ENCODE measurements at places on chromosomes 16 and 17.

DNA sequence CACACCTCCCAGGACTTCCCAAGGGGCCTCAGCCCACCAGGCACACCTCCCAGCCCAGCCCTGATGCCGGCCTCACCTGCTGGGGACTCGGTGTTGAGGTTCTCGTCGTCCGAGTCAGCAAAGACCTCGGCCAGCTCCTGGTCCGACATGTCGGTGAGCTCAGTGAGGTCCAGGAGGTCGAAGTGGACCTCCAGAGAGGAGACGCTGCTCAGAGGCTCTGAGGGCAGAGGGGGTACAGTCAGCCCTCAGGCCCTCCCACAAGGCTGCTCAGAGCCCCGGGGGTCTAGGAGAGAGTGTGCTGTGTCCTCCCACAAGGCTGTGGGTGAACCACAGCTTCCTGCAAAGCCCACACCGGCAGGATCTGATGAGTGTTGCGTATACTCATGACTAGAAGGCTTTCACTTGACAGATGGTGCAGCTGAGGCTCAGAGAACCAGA, 10.5 kb downstream of the DBNDD1 start:
- DNase-seq = peak; percentile 73

- no peak for DNase-seq
Measured at GRCh38 chr17:27783440-27784350, 16.6 kb downstream of the NOS2 start.

DNA sequence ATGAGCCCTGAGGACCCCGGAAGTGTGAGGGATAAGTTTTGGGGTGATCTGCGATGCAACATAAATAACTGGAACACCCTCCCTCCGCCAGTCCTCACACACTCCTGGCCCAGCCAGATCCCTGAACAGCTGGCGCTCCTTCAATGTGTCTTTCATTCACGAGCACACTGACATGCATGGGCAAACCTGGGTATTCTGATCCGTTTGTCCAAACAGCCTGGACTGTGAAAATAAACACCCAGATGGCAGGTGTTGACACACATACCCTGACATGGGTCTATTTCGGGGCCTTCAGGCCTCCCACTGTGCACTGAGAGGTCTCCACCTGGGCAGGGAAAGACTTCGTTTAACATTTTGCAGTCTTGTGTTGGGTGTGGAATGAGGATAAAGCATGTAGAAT, 3.0 kb upstream of the CPNE2 start:
- no peak for DNase-seq

GRCh38 chr16:54145881-54146280, 140.7 kb downstream of the IRX3 start:
- no peak for DNase-seq

GRCh38 chr17:27475070-27475673, 18.9 kb downstream of the KSR1 start:
- DNase-seq = peak; percentile 79

DNA sequence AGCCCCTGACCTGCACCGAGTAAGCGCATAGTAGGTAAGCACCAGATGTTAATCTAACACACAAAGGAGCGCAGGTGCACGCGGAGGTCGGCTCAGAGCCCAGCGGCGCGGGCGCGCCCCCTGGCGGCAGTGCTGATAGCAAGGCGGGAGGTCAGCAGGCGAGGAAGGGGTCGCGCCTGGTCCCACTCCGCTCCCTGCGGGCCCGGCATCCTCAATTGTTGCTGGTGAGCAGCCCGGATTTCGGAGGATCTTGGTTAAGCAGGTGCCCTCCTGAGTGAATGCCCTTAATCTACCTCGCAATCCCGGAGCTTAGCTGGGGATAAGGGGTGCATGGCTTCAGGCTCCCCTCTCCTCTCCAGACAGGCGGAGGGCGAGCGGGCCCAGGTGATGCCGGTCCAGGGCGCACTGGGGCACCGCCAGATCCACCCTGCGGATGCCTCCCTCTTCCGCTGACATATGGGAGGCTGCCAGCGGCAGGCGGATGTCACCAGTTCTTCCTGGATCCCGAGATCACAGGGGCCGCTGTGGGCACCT, 4.0 kb upstream of the WNT3 start:
- DNase-seq = peak; percentile 28

GRCh38 chr17:66353937-66354401, 51.6 kb downstream of the PRKCA start:
- DNase-seq = no peak

GRCh38 chr16:84279881-84280280, 14.8 kb upstream of the WFDC1 start:
- DNase-seq = no peak

- DNase-seq = no peak
Measured at GRCh38 chr17:60729854-60730253, 52.2 kb downstream of the BCAS3 start.

- no peak for DNase-seq
Measured at GRCh38 chr17:45227101-45227925, 5.6 kb downstream of the FMNL1 start.

DNA sequence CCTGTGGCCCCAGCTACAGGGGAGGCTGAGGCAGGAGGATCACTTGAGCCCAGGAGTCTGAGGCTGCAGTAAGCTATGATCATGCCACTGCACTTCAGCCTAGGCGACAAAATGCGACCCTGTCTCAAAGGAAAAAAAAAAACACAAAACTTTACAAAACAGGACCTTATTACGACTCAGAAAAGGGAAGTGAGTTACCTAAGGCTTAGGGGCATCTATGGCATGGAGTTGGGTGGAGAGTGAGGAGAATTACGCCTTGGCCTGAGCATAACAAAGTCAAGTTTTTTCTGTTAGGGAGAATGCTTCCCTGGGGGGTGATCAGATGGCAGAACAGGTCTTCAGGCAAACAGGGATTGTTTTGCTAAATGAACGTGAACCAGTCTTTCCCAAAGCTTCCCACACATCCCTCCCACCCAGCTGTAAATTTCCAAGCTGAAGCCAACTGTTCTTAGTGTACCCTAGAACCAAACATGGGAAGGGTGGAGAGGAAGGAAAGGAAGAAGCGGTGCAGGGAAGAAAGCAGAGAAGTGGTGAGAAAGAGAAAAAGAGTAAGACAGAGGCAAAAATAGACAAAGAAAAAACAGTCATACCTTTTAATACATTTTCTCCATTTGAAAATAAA, 24.6 kb upstream of the TNRC6C start:
- no peak for DNase-seq

GRCh38 chr17:75694536-75694935, 26.7 kb upstream of the ITGB4 start:
- DNase-seq = no peak

DNA sequence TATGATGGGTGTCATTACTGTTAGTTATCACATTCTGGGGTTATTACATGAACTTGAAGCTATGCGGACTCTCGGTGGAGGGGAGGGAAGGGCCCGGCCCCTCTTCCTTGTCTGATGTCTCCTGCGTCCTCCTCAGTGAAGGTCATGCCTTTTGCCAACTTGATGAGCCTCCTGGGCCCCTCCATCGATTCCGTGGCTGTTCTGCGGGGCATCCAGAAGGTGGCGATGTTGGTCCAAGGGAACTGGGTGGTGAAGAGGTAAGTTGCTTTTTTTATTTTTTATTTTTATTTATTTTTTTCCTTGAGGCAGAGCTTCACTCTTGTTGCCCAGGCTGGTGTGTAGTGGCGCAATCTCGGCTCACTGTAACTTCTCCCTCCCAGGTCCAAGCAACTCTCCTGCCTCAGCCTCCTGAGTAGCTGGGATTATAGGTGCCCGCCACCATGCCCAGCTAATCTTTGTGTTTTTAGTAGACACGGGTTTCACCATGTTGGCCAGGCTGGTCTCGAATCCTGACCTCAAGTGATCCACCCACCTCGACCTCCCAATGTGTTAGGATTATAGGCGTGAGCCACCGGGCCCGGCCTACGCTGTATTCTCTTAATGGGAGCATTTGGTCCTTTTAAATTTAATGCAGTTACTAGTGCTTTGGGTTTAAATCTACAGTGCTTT, 21.6 kb downstream of the POLR3E start:
- DNase-seq = peak; percentile 51

GRCh38 chr16:85210423-85211169, 98.3 kb upstream of the CIBAR2 start:
- no peak for DNase-seq

GRCh38 chr17:17391668-17392370, 85.0 kb upstream of the MED9 start:
- DNase-seq = peak; percentile 66

GRCh38 chr17:63345611-63346010, 100.5 kb downstream of the CYB561 start:
- no peak for DNase-seq

GRCh38 chr17:59434429-59434828, 103.0 kb downstream of the YPEL2 start:
- DNase-seq = no peak

DNA sequence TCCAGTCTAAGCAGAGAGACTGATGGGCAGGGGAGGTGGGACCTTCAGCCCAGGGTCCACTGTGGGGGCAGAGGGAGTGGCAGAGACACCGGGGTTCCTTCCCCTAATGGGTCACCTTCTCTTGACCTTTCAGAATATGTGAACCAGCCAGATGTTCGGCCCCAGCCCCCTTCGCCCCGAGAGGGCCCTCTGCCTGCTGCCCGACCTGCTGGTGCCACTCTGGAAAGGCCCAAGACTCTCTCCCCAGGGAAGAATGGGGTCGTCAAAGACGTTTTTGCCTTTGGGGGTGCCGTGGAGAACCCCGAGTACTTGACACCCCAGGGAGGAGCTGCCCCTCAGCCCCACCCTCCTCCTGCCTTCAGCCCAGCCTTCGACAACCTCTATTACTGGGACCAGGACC, 2.8 kb downstream of the MIEN1 start:
- no peak for DNase-seq
